Left ventricle myocardium superior (tissue), 1 donor: ENCODE measurements at places on chromosomes 7 and 10. TPM values are rescaled to one million over a fixed set of nuclear protein-coding genes. Genes with fewer than 3 reads are reported as not detected.

Gene KEL
- 0.27 TPM for total RNA-seq

Gene LRRC61
- 3.7 TPM for total RNA-seq

Gene MYL10
- not detected for total RNA-seq

Gene TMEM178B
- total RNA-seq, result 38.2 TPM

Gene RTKN2
- total RNA-seq, result not detected

Gene HOXA6
- not detected for total RNA-seq
